A172 (cell line): ENCODE measurements at places on chromosomes 1 and 21. TPM values are rescaled to one million over a fixed set of nuclear protein-coding genes. Genes with fewer than 3 reads are reported as not detected.

DPT gene
- not detected in 2 replicates for total RNA-seq

TMPRSS15 gene
- total RNA-seq: 0.02 and 0.12 TPM in 2 replicates

SLC16A1 gene
- 104 and 105 TPM in 2 replicates for total RNA-seq

ROR1 gene
- 7.0 and 9.7 TPM in 2 replicates for total RNA-seq

ILDR2 gene
- 0.12 and 0.48 TPM in 2 replicates for total RNA-seq

MIXL1 gene
- total RNA-seq: not detected in 2 replicates

FCGR2B gene
- not detected in 2 replicates for total RNA-seq

CNKSR1 gene
- not detected in 2 replicates for total RNA-seq

- DNase-seq: no peak
These were observed 26.6 kb upstream of the ALDH4A1 start for GRCh38 chr1:18928985-18929384.

DNA sequence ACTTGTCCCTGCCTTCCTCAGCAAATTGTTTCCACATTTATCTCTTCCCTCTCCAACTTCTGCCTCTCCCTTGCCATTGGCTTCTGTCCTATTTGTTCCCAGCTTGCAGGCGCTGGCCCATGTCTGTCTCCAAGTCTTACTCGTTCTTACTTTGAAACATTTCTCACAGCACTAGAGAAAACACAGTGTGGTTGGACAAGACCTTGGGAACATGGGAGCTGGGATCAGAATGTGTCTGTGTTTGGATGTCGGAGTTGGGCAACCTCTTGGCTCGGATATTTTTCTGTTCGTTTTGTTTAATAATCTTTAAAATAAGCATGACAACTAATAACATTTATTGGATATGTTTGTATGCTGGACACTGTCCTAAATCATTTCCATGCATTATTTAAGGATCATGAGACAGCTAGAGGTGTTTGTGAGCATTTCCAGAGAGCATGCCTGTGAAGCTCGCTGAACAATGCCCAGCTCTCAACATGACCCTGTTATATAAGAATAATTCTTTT is 5.9 kb upstream of the BRWD1 start:
- DNase-seq: no peak

DNA sequence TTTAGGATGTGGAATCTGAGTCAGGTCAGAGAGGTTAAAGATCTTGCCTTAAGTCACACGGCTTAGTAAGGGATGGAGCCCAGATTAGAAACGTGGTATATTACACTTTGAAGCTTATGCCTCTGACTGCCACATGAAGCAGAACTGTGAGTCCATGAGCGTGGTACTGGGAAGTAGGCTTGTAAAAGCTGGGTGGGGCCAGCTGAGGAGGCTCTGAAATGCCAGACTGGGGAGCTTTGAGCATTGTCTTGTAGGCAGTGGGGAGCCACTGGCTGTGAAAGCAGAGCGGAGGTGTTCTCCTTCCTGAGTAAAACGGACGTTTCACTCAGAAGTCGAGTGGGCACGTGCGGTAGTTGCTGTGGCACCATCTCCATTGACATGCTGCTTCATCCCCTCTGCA is 72.6 kb upstream of the USP24 start:
- no peak for DNase-seq

DNA sequence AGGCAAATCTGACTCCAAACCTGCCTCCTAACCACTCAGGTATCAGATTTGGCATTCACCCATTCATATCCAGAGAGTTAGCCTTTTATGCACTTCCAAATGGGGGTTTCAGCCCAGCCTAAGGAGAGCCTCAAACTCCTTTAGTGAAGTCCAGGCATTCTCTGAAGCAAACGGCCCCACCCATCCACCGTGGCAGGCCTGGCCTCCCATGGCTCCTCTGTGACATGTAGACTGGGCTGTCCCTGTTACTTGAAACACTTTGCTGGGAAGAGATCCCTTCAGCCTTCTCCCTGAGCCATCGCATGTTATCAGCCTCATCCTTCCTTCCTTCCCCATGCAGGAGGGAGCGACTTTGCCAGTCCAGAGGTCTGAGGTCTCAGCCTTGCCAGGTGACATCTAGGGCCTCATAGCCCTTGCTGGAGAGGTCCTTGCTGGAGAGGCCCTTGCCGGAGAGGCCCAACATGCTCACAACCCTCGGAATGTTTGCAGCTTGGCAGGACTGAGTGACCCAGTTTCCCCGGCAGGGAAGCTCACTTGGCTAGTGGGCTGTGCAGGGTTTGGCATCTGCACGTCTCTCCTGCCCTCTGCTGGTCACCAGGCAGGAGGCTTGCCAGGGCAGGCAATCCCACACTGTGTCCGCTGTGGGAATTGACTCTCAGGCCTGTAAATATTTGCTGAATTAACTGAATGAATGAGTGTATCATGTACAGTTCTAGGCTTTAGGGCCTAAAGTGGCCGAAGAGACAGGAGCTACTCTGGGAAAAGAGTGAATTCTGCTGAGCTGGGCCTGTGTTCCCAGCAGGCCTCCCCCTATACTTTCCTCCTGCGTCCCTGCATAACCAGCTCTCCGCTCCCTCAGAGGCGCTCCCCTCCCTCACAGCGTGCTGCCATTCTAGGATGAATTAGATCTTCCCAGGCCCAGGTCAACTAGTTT is 26.7 kb upstream of the RBM15 start:
- peak; percentile 50 for DNase-seq

DNA sequence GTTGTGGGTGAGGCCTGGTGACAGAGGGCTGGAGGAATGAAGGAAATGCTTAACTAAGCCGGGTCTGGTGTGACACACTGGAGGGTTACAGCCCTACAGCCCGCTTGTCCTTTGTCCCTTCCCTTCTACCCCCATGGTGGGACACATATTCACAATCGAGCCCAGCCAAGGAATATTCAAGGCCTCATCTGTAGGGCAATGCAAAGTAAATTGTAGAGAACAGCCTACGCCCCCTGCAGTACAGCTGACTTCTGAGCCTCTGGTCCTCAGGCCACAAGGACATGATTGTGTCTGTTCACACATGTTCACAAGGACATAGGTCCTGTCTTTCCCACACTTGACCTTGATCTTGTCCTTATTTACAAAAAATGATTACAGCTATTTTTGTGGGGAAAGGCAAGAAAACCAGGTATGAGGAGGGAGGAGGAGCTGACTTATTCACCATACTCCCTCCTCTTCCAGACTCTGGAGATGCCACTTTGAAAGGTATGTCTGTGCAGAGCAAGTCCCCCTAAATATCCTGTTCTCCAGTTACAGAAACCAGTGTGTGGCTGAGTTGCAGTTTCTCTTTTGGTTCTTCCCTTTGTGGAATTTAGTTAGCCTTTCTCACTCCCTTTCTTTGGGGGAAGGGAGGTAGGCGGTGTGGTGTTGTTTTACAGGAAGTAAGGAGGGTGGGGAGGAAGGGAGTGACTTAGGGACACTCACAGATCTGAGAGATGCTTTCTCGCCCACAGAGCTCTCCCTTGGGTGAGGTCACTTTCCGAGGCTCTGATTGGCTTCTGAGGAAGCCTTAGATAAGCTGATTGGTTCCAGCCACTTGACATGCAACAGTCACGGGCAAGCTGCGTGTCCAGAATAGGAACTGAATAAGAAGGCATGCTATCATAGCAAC is 14.6 kb downstream of the POLR3GL start:
- DNase-seq: peak; percentile 100

DNA sequence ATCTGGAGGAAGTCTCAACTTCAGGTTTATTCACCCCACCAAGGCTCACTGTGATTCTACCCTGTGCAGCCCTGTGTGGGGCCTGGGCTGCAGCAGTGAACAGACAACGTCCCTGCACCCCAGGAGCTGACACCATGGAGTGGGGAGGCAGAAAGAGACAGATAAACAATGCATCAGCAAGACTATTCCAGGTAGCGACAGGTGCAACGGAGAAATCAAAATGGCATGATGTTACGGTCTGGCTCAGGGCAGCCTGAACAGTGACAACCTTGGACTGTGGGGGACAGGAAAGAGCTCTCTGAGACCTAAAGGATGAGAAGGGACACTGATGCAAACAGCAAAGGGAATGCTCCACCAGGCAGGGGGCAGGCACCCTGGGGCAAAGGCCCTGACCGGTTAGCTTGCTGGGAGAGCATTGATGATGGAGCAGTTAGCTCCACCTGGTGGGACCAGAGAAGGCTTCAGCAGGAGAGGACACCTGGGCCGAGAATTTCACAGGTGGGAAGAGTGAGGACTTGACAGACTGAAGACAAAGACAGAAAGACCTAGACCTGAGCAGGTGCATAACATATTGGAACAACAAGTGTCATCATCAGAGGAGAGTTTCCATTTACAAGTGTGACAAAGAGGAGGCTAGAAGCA is 589.9 kb downstream of the MATN1 start:
- DNase-seq: no peak

DNA sequence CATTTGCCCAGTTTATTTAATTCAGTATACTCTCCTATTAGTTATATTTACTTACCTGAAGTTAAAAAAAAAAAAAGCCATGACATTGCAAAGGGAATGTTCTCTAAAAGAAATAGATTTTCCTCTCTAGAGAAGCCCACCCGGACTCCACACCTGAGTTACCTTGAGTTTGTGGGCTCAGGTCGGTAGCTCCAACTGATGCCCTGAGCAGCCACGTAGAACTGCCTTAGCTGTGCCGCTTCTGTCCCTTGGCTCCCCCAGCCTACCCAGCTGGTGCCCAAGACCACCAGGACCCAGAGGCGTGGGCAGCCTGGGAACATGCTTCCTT is 250 bp downstream of the F5 start:
- no peak for DNase-seq

- peak; percentile 94 for DNase-seq
These were observed 28.1 kb downstream of the ADARB1 start for GRCh38 chr21:45102391-45102932.

DNA sequence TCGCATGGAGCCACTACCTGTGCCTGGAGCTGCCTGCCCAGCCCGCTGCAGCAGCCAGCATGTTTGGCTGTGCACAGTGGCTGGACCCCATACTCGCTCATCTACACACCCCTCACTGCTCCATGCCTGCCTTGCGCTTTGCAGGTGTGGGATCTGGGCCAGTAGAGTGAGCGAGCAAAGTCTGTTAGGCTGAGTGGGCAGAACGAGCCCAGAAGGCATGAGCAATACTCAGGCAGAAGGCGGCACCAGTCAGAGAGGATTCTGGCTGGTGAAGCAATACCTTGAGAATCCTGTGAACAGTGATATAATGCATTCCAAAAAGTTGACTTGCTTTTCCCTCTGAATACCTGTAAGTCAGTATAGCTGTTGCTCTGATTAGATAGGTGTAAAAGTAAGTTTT is 816.4 kb downstream of the KCNT2 start:
- no peak for DNase-seq

DNA sequence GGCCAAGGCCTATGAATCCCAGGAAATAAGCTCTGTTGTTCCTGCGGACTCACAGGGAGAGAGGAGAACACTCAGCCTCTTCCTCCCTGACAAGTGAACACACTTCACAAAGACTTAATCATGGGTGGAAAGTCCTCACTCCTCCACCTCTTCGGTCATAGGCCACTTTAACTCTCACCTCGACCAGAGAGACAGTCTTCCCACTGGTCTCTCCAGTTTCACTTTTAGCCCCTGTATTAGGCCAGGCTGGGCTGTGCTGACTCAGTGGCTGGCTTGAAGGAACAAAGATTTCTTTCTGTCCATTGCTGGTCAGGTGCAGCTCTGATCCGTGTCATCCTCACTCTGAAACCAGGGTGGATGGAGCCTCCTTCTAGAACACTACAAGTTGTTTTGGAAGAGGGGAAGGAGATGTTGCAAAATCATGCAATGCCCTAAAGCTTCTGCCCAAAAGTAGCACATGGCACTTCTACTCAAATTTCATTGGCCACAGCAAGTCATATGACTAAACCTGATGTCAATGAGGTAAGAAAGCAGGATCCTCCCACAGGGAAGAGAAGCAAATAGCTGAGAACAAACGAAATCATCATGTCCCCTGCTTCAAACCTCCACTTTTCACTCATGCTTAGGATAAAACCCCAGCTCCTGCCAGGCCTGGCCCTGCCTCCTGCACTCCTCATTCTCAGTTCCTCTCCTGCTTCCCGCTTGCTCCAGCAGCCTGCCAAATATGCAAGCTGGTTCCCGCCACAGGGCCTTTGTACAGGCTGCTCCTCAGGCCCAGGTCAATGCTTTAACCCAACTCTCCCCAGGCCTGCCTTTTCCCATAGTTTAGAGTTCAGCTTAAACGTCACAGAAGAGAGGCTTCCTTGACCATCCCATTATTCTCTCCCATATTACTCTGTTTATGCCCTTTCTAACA is 150.5 kb upstream of the RUNX3 start:
- DNase-seq: no peak

DNA sequence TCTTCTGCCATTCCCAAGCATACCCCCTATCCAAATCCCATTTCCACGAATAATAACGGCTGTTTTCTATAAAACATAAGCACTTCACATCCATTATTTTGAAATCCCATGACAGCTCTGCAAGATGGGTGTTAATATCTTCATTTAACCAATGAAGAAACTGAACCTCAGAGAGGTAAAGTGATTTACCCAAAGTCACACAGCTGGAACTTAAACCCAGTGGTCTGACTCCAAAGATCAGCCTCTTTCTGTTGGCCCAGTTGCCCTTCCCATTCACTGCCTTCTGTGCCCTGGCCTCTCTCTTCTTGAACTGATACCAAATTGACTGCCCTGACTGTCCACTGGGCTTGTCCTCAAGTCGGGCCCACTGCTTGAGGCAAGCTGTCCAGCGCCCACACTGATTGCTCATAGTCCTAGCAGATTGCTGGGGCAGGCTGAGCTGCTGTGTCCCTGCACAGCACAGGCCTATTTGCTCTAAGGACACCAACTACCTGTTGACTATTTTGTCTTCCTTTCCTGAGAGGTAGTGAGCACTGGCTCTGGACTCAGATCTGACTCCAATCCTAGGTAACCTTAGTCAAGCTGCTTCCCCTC is 19.3 kb downstream of the TAL1 start:
- no peak for DNase-seq

DNA sequence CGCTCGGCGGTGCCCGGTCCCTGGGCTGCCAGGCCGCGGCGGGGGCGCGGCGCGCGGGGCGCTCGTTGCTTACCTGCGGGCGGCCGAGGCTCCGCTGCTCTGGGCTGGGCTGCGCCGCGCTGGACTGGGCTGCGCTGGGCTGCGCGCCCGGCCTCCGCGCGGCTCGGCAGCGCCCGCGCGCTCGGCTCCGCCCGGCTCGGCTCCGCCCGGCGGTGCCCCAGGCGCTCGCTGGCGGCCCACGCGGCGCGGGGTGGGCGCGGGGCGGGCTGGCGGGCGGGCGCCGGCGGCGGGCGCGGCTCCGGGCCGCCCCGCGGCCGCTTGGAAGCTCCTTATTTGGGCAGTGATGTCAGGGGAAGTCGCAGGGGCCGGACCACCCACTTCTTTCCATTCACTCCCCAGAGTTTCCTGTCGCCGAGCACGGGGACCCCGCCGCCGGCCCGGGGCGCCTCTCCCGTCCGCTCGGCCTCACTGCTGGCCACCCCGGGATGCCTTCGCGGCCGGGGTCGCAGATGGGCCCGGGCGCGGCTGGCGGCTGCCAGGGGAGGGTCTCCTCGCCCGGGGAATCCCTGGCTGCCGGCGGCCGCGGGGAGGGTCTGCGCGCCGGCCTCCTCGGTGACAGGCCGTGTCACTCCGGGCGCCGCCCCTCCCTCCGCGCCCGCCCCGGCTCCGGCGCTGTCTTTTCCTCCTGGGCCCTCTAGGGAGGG is 177.7 kb upstream of the EDN2 start:
- DNase-seq: peak; percentile 65

GRCh38 chr21:15020797-15021196 is 44.0 kb downstream of the NRIP1 start:
- DNase-seq: no peak
